ENCODE measurements at places on chromosomes 6 and 20.

GRCh38 chr20:11119573-11119972 lies 445.8 kb upstream of the JAG1 start:
- no peak for DNase-seq

GRCh38 chr6:89597988-89598387 lies 40.6 kb downstream of the LYRM2 start:
- DNase-seq = peak; percentile 18

- no peak for DNase-seq
Measured at GRCh38 chr6:69343851-69344250, 453.0 kb downstream of the LMBRD1 start.

DNA sequence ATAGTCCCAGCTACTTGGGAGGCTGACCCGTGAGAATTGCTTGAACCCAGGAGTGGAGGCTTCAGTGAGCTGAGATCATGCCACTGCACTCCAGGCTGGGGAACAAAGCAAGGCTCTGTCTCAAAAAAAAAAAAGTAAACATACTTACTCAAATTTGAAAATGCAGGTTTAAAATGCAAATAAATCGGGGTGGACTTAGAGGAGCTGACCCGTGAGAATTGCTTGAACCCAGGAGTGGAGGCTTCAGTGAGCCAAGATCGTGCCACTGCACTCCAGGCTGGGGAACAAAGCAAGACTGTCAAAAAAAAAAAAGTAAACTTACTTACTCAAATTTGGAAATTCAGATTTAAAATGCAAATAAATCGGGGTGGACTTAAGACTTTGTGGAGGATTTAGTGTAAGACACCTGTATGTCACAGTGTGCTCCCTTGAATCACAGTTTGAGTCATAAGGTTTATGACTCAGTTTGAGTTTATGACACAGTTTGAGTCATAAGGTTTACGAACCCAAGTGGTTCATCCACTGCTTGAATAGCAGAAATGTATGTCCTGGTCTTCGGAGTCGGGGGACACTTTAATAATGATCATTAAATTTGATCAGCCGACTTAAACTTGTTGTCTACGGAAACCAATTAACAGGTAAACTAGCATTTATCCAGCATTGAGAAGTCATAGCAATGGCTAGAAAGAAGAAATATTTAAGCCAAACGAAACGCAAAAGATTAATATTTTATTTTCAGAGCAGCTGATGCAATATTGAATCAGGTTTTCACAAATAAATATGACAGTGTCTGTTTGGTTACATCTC lies 6.8 kb upstream of the MRPS10 start:
- peak; percentile 88 for DNase-seq

GRCh38 chr6:16157909-16158308 lies 29.0 kb downstream of the MYLIP start:
- no peak for DNase-seq

DNA sequence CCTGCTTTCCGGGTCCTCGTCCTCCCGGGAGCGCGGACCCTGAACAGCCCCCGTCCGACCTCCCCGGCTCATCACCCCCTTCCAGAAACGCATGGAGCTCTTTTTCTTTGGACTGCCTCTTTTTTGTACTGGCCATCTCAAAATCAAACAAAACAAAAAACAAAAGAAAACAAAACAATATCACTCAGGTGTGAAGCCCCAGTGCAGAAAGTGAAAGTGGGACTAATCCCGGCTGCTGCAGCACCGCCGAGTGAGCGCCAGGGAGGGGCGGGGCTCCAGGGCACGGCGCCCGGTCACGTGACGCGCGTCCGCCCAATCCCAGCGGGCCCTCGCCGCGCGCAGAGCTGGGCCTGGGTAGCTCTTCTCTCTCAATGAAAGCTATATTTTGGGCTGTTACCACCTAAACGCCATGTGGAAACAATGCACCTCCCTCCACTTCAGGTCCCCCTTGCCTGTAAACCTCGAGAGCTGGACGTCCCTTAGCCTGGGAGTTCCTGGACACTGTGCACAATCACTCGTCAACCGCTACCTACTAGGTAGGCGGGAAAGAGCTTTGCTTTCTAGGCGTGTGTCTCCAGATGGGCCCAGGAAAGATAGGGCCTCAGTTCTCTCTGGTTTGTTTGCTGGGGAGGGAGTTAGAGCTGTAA lies 93.7 kb upstream of the PRDM1 start:
- DNase-seq = peak; percentile 89

DNA sequence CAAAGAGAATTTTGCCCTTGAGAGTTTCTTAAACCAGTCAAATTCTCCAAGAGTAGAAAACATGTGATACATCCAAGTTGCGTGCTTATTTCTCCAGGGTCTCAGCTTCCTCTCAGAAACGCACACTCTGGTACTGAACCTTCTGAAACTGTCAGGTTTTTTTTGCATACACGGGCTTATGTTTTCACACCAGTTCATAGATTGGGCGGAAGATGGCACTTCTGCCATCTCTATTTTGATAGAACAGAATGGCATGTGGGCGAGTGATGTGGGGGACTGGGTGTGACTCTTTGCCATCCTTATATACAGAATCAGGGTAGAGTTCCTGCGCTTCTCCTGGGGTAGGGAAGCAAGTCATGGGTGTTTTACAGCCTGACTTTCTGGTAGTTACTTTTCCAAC lies 56.4 kb downstream of the ADTRP start:
- DNase-seq = no peak

DNA sequence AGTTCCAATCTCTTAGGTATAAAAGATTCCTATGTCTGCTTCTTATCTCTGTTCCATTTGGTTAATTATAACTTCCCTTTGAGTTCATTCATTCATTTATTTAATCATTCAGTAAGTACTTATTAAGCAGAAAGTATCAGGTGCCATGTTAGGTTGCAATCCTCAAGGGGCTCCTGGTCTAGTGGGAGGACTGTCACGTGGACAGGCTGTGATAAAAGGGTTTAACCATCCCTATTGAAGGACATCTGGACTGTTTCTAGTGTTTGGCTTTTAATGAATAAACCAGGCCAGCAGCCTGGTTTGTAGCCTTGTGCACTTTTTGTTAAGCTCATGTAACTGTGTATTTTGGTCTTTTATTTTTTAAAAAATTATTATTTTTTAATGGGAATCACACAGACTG lies 162.1 kb upstream of the OGFRL1 start:
- DNase-seq = no peak

DNA sequence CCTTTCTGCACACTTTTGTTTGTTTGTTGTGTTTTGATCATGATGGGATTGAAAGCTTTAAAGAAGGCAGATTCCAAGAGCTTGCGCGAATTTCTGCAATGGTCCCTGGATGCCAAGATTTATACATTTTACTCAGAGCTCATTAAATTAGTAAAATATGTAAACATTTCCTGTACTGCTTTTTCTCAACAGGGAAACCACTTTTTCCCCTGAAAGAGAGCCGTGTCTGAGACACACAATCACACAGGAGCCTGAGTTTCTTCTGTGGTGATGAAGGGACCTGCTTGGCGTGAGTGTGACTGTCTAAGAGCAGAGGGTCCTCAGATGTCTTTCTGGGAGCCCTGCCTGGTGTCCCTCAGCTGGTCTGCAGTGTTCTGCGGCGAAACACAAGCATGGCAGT lies 12.1 kb upstream of the TAGAP start:
- DNase-seq = no peak

DNA sequence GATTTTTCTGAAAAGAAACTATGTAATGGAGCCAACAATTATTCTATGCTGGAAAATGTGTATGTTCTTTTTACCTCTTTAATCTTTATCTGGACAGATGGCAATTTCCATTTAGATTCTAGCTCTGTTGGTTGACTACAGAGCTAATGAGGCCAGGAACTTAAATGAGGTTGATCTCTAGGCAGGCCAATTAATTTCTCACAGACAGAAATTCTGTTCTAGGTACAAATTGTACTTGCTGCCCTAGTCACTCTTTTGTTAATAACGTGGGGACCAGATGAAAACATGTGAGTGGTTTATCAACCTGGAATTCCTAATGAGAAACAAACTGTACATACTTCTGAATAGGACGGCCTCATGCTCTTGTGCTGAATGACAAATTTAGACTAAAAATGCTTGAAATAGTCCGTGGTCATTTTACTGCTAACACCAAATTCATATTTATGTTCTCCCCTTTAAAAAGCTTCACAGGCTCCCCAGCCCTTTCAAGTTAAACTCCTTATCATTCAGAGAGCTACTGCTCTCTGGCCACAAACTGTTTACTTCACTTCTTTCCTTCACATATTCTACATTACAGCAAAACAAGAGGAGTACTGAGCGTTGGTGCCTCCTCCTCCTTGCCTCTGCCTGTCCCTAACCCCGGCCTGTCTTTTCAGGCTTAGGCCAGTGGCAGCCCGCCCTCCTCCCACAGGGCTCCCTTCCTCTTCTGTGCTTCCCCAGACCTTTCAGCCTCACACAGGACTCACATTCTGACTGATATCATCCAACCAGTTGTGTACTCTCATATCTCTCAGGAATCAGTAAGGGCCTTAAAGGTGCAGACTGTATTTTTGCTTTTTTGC lies 41.4 kb downstream of the DTNBP1 start:
- peak; percentile 91 for DNase-seq

- peak; percentile 75 for DNase-seq
Measured at GRCh38 chr20:41136680-41137613, at the start of gene PLCG1. Gene PLCG1 (plus strand): TSS chr20:41137543. CDS start chr20:41137642, 99 bp downstream.

DNA sequence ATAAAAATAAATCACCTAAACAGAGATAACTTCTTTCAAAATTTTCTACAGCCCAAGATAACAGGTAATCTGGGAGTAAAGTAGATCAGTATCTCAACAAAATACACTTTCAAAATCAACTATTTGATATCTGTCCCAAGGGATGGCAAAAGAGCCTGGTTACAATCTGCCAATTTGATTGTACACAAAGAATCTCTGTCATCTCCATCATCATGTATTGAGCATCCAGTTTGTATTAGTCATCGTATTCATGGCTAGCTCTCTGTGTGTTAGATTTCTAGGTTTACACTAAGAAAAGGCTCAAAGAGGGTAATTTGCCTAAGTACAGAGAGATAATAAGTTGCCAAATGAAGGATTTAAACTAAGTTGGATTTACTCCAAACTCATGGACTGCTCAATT lies 329.0 kb upstream of the NRSN1 start:
- no peak for DNase-seq

DNA sequence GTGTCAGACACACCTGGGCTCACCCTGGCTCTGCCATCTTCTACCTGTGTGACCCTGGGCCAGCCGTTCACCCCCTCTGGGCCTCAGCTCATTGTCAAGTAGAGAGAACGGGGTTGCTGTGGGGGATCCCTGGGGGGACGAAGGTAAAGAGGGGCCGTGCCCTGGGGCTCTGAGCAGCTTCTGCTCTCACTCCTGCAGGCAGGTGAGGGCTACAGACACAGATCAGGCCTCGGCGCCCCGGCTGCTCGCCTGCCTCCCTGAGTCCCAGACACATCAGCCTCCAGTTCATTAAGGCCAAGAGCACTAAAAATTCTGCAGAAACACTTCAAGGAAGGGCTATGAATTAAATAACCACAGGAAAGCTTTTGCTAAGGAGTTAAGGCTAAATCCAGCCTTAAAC lies 394.4 kb downstream of the CDH4 start:
- no peak for DNase-seq

DNA sequence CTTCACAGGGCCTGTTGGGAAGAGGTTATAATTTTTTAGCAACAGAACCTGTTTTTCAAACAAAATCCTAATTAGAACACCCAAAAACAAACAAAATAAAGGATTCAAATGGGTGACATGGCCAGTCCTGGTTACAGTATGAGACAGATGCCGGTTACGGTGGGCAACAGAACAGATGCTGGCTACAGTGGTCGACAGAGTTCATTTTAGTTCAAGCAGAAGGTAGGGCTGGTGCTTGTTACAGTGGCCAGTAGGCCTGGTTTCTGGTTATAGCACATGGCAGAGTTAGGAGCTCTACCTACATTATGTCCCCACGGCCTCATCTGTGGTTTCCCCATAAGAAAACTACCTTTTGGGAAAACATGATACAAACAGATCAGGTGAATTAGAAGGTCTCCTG lies 327.7 kb downstream of the LAMA2 start:
- no peak for DNase-seq

GRCh38 chr6:92011681-92012245 lies 1407.6 kb downstream of the EPHA7 start:
- no peak for DNase-seq

DNA sequence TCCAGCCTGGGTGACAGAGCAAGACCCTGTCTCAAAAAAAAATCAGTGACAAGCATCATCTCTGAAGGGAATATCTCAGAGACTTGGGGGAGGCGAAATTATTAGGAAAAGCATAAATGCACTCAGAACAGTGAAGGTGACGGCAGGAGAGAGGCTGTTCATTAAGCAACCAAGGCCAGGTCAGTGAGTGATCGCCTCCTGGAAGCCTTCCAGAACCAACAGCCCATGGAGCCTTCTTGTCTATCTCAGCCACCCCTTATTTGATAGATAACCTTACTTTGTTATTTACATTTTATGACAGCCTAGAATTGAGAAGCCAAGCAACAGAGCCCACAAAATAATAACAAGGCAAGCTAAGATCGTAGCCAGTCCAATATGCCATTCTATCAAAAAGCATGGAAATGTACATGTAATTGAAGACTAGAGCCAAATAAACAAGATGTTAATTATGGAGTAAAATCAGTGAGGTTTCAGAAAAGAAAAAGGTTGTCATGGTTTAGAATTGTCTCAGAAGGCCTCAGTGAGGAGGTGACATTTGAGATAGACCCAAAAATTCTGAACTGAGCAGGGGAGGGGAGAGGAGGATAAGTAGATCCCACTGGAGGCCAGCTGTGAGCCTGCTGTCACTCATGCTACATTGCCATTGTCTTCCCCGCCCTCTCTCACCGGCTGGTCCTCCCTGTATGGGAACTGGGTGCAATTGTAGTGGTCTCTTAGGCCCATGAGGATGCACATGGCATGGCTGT lies 17.8 kb downstream of the BNIP5 start:
- no peak for DNase-seq

DNA sequence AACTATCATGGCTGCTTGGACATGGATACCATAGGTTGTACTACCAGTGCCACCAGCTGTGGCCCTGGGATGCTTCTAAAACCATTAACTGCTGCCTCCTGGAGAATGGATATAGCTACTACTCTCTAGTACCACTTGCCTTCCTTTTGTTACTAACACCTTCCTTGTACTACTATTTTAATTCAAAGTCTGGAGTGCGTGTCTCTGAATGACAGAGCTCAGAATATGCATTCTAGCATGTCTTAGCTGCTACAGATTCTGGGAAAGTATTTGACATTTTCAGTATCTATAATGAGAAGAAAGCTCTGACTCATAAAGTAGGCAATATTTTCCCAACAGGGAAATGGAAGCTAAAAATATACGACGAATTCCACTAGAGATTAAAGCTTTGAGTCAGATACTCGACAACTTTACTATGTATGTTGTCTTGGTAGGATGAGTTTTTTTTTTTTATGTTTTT lies 112.3 kb downstream of the PFDN4 start:
- no peak for DNase-seq

GRCh38 chr6:127902933-127903332 lies 2.1 kb upstream of the THEMIS start:
- DNase-seq = no peak

- DNase-seq = no peak
Measured at GRCh38 chr6:40685862-40686261, 98.7 kb upstream of the LRFN2 start.

- DNase-seq = no peak
Measured at GRCh38 chr6:114989279-114989964, 646.6 kb upstream of the HS3ST5 start.

GRCh38 chr6:12386816-12387215 lies 96.7 kb downstream of the EDN1 start:
- DNase-seq = no peak
